ENCODE measurements at places on chromosomes 7 and 10. TPM values are rescaled to one million over a fixed set of nuclear protein-coding genes. Genes with fewer than 3 reads are reported as not detected.
A peak's percentile ranks its signal among the peaks of the same experiment; 100 is the strongest.

- DNase-seq = no peak
Observed at GRCh38 chr10:111221682-111222480, 145.1 kb downstream of the ADRA2A start.

The C10orf143 gene
- total RNA-seq = 0.26 TPM

The ZEB1 gene
- 58.5 TPM for total RNA-seq

The PRTFDC1 gene
- total RNA-seq = 9.4 TPM

GRCh38 chr7:157545681-157546060 lies 208.9 kb downstream of the DNAJB6 start:
- no peak for DNase-seq

The LIPF gene
- not detected for total RNA-seq

The VSTM2A gene
- total RNA-seq = not detected

DNA sequence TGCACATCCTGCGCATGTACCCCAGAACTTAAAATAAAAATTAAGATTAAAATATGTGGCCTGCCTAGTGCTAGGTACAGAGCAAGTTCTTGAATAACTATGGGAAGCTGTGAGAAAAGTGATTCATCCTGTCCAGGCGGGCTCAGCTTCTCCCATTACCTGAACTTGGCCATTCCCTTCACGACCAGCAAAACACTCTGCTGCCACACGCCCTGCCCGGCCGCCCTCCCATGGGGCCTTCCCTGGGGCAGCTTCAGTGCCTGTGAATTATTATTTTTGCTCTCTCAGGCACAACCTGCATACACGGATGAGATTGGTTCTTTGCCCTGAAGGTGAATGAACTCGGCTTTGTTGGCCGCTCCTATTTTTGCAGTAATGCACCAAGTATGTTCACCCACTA lies 209.2 kb upstream of the SHH start:
- DNase-seq = no peak

The SLC16A12 gene
- total RNA-seq = not detected

DNA sequence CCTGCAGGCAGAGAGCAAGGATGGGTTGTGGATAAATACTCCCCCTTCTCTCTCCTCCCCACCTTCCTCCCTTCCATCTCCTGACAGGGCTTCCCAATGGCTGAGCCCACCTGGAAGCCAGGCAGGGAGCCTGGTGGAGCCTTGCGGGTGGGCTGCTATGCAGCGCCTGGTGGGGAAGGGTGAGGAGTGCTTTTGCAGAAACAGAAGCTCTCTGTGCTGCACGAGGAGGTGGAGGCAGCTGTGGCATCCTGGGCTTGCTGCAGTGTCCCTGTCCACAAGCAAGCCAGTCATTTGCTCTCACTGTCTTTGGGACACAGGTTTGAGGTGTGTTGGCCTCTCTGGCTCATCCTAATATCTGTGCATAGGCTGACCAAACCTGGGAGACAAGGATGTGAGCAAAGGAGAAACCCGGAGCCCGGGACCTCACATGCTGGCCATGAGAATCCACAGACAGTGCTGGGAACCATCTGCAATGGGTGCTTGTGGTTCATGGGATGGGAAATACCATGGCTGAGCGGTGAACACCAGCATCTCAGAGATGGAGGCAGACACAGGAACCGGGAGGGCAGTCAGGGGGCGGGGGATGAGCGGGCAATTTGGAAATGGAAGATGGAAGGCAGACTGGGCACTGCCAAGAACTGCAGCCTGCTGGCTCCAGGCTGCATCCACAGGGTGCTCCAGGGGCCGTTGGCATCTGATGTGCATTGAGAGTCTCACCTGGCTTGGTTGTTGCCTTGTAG lies 364.2 kb downstream of the GLRX3 start:
- no peak for DNase-seq

The GIMAP5 gene
- 255 TPM for total RNA-seq

DNA sequence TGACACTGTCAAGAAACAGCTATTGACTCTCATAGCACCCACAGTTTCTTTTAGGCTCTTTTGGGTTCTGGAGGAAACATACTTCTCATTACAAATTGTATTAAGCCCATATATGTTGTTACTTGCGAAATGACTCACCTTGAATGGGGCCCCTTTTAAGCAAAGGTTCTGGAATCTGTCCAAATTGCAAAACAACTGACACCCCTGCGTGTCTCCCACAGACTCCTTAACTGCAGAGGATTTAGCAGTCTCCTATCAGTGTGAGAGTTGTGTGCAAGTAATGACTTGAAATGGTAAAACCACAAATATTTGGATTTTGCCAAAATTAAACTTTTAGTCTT lies 192.3 kb downstream of the DNAJC1 start:
- no peak for DNase-seq

GRCh38 chr7:28818996-28819395 lies 139.1 kb downstream of the TRIL start:
- DNase-seq = no peak

GRCh38 chr7:2278026-2278425 lies 36.0 kb downstream of the NUDT1 start:
- DNase-seq = no peak

DNA sequence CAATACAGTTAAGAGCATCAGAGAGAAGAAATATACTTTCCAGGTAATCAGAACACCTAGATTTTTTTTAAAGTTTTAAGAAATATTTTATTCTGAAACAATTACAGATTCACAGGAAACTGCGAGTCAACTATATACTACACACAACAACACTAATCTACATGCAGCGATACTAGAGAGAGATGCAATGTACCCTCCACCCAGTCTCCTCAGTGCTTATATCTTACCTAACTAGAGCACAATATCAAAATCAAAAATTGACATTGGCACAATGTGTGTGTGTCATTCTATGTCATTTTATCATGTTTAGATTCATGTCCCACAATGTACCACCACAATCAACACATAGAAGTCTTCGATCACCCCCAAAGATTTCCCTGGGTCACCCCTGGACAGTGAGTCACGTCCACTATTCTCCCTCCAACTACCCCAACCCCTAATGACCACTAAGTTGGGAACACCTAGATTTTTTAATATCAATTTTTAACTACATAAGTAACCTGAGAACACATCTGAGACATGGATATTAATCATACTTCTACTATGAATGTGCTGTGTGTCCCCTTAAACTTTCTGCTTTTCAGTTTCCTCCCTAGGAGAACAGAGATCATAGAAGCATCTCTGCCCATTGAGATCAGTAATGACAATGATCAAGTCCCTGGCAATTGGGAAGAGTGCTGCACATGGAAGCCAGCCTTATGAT lies 86.5 kb downstream of the GSAP start:
- DNase-seq = no peak

The LIPN gene
- total RNA-seq = not detected

The ELMO1 gene
- 46.7 TPM for total RNA-seq

- DNase-seq = no peak
Observed at GRCh38 chr10:2631557-2632205, 435.7 kb upstream of the PFKP start.

- DNase-seq = no peak
Observed at GRCh38 chr7:47932466-47933037, 15.7 kb downstream of the PKD1L1 start.

The STRIP2 gene
- total RNA-seq = 2.3 TPM

DNA sequence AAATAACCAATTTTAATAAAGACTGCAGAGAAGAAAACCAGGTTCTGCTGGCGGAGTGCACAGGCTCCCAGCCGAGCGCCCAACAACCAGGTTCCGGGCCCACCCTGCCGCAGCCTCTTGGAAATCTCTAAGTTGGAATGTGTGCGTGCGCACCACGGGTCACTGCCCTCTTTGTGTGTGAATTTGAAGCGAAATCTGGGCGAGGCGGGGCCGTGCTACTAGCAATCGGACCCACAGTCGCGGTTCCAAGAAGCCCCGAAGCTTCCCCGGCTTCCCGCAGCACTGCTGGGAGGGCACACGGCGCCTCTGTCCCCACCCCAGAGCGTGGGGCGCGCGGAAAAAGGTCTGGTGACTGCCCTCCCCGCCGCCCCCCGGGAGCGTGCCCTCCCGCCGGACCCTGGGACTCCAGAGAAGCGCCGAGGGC lies 666 bp upstream of the MAP3K8 start:
- DNase-seq = peak; percentile 56

- no peak for DNase-seq
Observed at GRCh38 chr7:51352174-51353100, 35.8 kb upstream of the COBL start.

DNA sequence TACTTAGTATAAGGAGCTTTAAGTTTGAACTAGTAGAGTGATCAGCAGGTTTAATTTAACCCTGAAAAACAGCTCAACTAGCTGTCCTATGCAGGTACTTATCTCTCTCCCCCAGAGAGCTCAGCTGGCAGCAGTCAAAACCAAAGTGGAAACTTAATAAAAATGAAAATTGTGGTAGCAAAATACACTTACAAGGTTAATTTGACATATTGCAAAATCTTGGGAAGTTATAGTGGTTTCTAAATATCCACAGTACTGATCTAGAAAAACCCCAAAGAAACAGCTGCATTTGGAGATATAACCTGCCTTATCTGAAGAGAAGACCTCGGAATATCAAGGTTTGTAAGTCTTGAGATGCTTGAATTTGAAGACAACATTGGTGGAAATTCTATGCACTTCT lies 269.2 kb downstream of the RNLS start:
- DNase-seq = no peak

GRCh38 chr10:68989317-68989990 lies 851 bp downstream of the KIFBP start:
- no peak for DNase-seq

The MBLAC1 gene
- 2.1 TPM for total RNA-seq

DNA sequence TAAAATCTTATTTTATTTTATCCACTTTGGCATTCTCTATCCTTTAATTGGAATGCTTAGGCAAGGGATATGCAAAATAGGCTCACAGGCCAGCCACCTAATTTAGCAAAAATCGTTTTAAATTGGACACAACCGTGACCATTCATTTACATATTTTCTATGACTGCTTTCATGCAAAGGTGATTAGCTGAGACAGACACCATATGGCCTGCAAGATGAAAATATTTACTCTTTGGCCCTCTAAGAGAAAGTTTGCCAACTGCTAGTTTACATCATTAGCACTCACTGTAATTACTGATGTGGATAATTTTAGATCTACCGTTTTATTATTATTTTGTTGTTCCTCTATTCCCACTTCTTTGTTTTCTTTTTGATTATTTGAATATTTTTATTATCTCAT lies 375.5 kb upstream of the LRRTM3 start:
- no peak for DNase-seq

- no peak for DNase-seq
Observed at GRCh38 chr10:24467136-24467535, 256.6 kb downstream of the ARHGAP21 start.

The OPALIN gene
- not detected for total RNA-seq

The GSAP gene
- total RNA-seq = 7.3 TPM

DNA sequence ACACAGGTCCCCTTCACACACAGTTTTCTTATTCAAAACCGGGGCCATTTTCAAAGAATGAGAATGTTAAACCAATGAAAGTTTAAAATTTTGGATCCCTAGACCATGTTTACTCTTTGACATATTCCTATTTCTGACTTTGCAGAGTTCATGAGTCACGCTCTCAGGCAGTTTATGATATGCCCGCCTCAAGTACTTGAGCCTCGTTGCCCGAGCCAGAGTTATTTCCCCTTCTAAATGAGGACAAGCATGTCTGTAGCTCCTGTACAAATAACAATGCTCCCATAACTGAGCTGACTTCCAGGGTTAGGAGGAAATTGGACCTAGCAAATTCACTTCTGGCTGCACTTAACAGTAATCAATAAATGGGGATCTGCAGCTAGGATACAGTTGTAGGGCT lies 87.9 kb upstream of the PDE1C start:
- DNase-seq = no peak

The CFAP70 gene
- 0.13 TPM for total RNA-seq

DNA sequence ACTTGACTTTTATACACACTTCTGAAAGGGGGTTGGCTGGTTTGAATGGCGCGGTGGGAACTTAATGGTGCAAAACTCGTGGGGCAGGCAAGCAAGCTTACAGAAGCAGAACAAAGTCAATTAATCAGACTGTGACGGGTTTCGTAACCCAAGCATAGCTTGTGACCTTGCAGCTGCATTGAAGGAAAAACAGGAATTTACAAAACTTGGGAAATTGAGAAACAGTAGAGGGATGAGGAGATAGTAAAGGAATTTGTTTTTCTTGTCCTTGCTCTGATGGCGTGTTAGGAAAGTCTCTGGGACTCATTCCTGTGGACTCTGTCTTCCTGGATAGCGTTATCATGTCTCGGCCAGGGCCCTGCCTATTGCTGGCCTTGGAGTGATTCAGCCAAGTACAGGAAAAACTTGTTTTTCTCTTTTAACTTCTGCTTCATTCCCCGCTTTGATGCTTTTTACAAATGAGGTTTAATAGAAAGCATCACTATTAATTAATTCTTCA lies 220.0 kb upstream of the KCND2 start:
- DNase-seq = no peak

The NPY gene
- total RNA-seq = not detected

DNA sequence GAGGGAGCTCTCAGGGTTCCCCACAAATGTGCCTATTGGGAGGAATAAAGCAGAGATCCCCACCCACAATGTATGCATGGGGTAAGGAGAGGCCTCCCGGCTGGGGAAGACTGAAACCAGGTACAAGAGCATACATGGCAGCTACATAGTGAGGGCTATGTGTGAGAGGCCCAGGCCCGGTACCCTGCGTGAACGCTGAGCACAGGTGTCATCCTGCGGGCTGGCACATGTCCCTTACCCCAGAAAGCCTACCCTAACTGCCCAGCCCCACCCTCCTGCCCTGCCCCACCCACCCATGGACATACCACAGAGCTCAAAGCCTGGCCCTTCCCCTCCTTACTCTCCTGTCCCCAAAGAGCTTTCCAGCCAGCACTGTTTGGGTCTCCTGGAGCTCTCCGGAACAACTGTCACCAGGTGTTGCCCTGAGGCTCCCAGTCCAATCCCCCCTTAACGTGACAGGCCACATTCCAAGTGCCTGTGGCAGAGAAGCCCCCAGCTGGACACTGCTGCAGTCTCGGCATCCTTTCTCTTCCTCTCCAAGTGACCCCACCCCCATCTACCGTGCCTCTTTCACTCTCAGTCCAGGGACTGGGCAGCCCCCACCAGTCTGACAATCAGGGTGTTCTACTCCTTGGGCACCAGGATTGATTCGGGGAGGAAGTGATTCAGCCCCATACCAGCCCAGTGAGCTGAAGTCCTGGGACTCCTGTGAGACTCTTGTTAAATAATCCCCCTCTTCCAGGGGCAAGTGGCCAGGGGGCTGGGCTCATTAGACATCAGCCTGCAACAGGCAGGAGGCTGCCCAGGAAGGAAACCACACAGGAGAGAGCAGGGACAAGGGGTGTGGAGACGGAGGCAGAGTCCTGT lies 19.6 kb downstream of the GRID1 start:
- DNase-seq = no peak

DNA sequence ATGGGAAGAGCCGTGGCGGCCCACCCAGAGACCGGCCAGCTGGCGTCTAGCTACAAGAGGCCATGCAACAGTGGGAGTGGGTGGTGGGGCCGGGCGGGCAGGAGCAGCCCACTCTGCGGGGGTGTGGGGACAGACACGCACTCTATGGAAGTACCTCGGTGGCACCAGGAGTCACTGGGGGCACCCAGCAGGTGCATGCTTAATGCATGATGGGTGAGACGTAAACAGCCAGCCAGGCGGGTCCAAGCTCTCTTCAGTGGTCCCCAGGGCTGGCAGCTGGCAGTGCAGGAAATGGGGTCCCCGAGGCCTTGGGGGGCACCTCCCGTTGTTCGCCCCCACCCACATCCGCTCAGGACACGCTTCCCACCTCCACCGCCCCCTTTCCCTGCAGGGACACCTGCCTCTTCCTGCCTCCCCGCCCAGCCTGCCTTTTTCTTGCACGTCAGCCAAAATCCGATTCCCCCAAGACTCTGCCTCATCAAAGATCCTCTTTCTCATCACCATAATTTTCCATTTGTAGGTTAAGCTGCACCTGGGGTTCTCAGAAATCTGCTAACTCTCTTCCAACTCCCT lies 22.6 kb upstream of the PSMG3 start:
- no peak for DNase-seq

GRCh38 chr10:106401161-106401560 lies 763.3 kb downstream of the SORCS1 start:
- no peak for DNase-seq

Measured in dermis microvascular lymphatic vessel endothelial cell (primary cell).